Bone marrow (tissue), 2 donors: ENCODE measurements at places on chromosomes 5 and 9.
A peak's percentile ranks its signal among the peaks of the same experiment; 100 is the strongest.

GRCh38 chr5:116861097-116861496 is 286.5 kb upstream of the SEMA6A start:
- DNase-seq, result no peak

- no peak for DNase-seq
Observed at GRCh38 chr5:85843535-85843934, 774.2 kb upstream of the COX7C start.

- no peak for DNase-seq
Observed at GRCh38 chr5:108579236-108579635, 168.5 kb upstream of the FER start.

DNA sequence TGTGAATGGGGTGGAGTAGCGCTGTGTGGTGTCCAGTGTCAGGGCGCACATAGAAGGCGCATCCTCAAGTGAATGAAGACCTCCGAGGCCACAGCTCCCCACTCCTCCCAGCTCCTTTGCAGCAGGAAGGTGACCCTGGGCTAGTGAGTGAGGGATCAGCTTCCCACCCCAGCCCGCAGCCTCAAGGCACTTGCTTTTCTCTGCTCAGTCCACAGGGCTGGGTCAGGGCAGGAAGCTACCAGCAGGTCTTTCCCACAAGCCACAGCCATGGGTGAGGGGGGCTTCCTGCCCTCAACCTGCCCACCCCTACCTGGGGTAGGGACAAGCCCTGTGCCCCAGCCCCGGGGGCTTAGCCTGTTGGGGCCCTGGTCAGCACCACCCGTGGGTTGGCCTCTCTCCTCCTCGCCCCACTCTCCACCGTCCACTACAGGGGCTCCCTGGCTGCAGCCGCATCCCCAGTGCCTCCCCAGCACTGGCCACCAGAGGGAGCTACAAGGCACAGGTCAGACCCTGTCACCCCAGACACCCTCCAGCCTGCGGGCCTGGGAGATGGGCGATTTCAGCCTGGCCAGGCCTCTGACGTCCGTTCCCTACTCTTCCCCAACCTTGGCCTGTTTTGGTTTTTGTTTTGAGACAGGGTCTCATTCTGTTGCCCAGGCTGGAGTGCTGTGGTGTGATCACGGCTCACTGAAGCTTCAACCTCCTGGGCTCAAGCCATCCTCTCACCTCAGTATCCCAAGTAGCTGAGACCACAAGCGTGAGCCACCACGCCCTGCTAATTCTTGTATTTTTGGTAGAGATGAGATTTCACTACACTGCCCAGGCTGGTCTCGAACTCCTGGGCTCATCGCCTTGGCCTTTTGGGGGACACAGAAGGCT is 1.3 kb upstream of the ABCA2 start:
- DNase-seq, result peak; percentile 51

GRCh38 chr9:136615631-136616306 is 46.9 kb upstream of the EGFL7 start:
- no peak for DNase-seq

GRCh38 chr5:154756009-154756867 is 1.1 kb downstream of the LARP1 start:
- DNase-seq, result peak; percentile 45

GRCh38 chr5:5645198-5645597 is 222.7 kb downstream of the ICE1 start:
- no peak for DNase-seq

- DNase-seq, result no peak
Observed at GRCh38 chr5:139481580-139482049, 943 bp downstream of the STING1 start.

- no peak for DNase-seq
Observed at GRCh38 chr5:143152445-143152844, 251.0 kb downstream of the NR3C1 start.

GRCh38 chr5:31382051-31382878 is 149.6 kb downstream of the DROSHA start:
- DNase-seq, result no peak

GRCh38 chr5:66810848-66811261 is 214.7 kb downstream of the MAST4 start:
- DNase-seq, result peak; percentile 42

DNA sequence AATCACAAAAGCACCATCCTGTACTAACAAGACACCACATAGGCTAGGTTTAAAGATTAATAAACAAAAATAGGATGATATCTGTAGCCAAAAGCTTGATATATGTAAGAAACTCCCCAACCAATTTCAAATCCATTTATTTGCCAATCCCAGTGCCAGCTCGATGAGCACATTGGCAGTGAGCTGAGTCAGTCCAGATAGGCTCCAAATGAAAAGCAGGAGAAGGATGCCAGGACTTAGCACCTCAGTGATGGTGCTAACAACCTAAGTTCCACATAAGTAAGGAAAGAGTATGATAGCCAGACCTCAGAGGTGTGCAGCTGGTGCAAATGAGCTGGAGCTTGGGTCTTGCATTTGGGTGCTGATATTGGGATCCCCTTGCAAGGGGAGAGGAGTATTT is 158.1 kb downstream of the SIL1 start:
- DNase-seq, result no peak

DNA sequence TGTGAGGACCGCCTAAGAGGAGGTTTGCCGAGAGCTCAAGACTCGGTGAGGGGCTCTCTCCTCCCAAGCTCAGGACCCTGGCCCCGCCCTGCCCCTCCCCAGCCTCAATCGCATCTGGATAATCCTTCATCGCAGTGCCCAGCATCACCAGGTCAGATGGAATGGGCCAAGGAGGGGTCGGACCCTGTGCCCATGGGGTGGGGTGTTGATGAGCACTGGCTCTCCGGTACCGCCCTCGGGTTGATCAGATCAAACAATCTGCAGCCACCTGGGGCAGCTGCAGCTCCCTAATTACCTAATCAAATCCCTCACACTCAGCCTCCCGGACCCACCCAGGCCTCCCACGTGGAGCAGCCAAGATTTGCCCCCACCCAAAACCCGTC is 24.4 kb upstream of the TDRD7 start:
- DNase-seq, result no peak

DNA sequence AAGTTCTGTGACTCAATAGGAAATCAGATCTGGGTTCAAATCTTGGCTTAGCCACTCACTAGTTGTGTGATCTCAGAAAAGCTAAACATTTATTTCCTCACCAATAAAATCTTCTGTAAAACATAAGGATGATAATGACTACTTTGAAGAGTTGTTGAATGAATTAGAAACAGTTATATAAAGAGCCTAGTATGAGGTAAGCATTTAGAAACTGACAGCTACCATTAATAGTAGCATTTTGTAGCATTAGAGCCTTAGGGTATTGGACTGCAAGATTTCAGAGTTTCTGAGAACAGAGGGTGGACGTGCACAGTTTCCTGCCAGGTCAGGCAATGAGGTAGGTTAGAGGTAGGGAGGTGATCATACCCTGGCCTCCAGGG is 293.2 kb downstream of the CWC27 start:
- no peak for DNase-seq

GRCh38 chr9:127505396-127506116 is 54.2 kb downstream of the LRSAM1 start:
- peak; percentile 13 for DNase-seq

GRCh38 chr9:131098391-131099101 is 2.2 kb downstream of the AIF1L start:
- DNase-seq, result no peak

GRCh38 chr5:38115318-38115827 is 143.0 kb upstream of the EGFLAM start:
- DNase-seq, result no peak

- DNase-seq, result no peak
Observed at GRCh38 chr9:129442803-129443511, 177.9 kb downstream of the C9orf50 start.

DNA sequence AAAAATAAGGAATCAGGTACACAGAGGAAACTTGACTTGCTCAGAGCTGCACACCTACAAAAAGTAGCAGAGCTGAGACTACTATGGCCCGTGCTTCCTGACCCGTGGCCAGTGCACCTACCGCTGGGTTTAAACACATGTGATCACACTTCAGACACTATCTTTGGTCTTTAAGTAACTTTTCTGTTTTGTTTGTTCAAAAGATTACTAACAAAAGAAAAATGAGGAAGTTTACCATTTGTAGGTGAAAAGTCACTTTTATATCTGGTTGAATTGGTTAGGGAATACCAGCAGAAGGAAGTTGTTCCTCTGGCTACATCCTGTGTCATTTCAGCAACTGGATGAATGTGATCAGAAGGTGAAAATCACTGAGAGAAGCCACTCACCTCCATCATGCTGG is 6.5 kb upstream of the SYK start:
- DNase-seq, result no peak

DNA sequence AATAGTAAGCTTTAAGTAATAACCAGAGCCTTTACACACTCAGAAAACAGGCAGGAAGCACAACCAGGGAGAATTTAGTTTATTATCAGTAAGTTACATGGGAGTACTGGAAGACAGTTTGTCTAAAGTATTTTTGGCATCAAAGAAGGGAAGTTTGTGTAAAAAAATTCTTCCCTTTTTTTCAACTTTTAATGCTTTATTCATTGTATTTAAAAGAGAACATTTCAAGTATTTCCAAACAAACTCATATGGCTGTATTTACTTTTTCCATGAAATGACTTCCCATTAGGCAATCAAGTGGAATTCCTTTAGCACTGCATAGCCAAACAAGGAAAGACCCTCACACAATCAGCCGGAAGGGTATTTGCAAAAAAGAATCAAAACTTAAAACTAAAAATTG is 26.7 kb downstream of the RNF145 start:
- DNase-seq, result no peak

- no peak for DNase-seq
Observed at GRCh38 chr5:116451066-116451465, 123.6 kb downstream of the SEMA6A start.

GRCh38 chr5:134453016-134453415 is 41.3 kb upstream of the CDKN2AIPNL start:
- no peak for DNase-seq

- DNase-seq, result no peak
Observed at GRCh38 chr5:60630836-60631235, 69.1 kb downstream of the DEPDC1B start.

DNA sequence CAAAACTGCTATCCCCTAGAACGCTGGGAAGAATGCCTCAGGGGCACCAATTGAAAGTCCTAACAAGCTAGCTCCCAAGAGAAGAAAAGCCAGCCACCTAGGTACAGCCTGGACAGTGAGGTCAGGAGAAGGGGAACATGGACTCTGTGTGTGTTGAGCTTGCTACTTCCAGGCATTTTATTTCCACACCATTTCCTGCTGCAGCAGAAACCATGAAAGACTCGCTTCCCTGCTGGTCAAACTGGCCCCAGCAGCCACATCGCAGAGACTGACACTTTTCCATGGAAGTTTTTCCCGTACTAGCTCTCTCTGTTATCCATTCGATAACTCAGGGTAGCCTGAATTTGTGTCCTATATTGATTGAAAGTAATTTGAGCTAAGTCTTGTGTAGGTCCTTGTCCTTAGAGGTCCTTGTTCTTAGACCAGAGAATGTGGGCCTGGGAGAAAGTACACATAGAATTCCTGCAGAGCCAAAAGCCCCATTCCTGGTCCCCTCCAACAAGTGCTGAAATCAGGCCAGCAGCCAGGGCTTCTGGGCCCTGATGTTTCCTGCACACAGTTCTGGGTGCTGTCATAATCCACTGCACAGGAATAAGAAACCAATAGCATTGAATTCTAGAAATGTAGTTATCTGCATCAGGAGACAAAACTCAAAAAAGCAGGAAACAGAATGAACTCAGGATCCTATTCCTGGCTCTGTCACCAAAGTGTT is 96.6 kb downstream of the BRINP1 start:
- no peak for DNase-seq

DNA sequence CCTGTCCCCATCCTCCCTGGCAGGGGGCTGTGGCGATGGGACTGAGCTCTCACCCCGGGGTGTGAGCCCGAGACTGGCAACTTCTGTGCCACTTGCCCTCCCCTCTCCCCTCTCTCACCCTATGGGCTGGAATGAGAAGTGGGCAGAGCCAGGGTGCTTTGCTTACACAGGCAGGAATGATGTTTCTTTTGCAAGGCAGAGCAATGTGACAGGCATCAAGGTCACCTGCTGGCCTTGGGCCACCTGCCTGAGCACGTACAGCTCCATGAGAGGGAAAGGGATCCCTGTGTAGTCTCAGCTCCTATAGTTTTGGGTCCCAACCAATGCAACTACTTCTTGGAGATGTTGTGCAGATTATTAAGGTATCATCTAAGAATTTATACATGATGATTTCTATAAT is 252.8 kb upstream of the DAP start:
- DNase-seq, result no peak

DNA sequence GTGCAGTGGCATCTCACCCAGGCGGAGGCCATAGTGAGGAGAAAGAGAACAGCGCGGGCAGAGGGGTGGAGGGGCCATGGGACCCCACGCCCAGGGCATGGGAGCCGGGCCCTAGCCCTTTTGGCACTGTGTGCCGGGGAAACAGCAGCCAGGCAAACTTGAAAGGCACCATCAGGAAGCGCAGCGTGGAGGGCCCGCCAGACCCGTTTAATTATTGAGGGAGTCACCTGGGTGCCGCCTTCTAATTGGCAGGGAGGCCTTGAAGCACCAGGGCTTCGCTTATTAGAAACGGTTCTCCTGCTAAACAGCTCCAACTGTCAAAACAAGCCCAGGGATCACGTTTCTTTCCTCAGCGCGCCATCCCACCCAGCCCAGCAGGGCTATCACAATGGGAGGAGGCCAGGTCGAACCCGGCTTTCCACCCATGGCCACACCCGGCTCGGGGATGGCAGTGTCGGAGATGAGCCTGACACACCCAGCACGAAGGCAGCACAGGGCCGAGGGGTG is 104.6 kb upstream of the SARDH start:
- DNase-seq, result no peak

DNA sequence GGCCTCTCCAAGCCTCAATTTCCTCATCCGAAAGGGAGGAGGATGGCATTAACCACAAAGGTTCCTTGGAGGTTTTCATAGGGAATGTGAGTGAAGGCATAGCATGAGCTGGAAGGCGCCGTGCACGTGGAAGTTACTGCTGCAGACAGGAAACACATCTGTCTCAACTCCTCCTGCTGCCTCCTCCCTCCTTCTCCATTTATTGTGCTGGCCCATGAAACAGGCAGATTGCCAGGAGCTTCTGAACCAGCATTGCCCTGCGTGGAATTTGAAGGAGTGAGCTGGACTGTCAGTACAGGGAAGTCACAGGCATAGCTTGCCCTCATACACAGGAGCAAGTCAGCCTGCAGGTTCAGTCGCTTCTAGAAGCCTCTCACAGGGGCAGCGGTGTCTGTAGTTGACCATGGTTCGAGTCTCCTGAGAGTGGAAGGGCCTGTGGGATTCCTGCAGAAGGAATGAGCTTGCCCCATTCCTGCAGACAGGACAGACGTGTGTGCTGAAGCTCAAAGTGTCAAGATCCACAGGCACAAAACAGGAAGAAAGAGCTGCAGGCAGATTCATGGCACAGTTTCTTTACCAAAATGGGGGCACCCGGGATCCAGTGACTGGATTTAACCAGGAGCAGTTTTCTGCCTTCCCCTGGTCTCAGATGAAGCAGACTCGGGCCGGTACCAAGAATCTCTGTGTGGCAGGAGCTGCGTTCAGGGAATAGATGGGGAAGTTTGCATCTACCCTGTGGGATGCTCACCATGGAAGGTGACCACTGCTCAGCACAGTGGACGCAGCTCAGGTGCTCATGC is 48.7 kb upstream of the CTSL start:
- DNase-seq, result no peak

GRCh38 chr9:95783426-95783975 is 92.0 kb upstream of the ERCC6L2 start:
- no peak for DNase-seq

GRCh38 chr9:9920425-9921060 is 692.3 kb downstream of the PTPRD start:
- DNase-seq, result no peak

- no peak for DNase-seq
Observed at GRCh38 chr5:141713616-141714309, 31.7 kb upstream of the ARAP3 start.
